DMS79 treated with DMSO at 0.1 percent for 48 hours (cell line): ENCODE measurements at places on chromosomes 5 and 9.

DNA sequence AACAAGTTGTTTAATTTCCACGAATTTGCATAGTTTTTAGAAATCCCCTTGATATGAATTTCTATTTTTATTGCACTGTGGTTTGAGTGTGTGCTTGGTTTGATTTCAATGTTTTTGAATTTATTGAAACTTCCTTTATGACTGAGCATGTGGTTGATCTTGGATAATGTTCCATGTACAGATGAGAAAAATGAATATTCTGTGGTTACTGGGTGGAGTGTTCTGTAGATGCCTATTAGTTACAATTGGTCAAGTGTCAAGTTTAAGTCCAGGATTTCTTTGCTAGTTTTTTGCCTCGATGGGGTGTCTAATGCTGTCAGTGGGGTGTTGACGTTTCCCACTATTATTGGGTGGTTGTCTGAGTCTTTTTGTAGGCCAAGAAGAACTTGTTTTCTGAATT is 319.5 kb upstream of the ACTBL2 start:
- DNase-seq = no peak

GRCh38 chr9:72858089-72858912 is 94.6 kb downstream of the ALDH1A1 start:
- no peak for DNase-seq

- no peak for DNase-seq
Measured at GRCh38 chr5:169291877-169292276, 9.1 kb downstream of the SLIT3 start.

DNA sequence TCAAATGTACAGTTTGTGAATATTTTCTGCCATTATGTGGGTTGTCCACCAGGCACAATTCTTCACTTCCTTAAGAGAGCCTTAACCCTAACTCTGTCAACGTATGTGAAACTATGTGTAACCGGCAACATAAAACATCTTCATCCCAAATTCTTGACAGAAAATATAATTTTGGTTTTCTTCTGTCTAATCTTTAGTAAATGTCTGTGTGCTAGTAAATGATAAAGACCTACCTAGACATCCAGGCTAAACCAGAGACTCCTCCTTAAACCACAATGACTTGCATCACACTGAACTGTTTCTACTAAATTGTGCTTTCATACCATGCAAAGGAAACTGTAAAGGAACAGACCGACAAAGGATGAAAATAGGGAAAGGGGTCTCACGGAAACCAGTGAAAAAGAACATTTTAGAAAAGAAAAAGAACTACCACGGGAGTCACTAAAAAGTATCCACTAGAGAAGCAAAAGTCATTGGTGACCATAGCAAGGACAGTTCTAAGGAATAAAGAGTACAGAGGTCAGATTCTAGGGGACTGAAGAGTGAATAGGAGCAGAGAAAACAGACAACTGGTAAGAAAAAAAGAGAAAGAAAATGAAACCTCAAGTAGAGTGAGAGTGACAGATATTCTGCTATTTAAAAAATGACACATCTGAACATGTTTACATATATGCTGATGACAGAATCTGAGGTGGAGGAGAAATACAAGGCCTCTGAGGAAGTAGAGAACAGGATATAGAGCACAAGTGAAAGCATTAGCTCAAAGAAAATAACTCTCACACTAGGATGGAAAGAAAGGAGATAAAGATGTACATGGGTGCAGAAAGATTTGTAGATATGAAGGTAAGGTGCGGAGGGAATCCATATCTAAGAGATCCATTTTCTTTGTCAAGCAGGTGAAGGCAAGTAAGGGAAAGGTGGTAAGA is 49.4 kb downstream of the FNIP1 start:
- DNase-seq = no peak

DNA sequence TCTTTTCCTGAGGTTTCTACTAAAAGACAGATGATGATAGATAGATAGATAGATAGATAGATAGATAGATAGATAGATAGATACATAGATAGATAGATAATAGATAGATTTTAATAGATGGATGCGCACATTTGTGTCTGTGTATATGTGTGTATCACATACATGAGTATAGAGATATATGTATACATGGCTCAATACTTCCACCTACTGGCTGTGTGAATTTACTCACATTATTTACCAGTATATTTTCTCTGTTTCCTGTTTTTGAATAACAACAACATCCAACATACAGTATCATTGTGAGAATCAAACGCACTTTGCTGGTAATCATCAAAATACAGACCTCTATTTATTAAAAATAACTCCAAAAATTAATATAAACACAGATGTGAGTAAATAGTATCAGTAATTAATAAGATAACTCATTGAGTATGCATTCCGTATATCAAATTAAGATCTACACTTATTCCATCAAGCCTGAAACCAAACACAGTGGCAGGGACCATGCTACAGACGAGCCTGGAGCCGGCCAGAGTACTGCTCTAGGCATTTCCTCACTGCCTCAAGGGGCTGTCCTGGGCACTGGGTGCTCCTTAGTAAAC is 338.0 kb downstream of the SEMA5A start:
- peak; percentile 37 for DNase-seq

DNA sequence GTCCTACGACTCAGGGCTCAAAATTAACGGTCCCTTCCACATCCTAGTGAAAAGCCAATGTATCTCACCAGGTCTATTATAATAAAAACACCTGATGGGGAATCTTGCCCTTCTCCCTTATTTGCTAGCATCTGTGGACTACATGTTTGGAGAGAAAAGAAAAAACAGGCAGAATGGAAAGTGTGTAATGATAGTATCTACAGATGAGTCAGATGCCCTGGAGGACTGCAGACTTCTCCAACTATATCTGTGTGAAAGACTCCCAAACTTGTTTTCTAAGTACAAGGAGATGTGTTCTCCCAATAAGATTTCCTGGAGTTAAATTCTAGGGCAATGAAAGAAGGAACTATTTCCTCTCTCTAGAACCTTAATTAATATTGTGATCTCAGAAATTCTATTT is 66.0 kb downstream of the FOXB2 start:
- no peak for DNase-seq

DNA sequence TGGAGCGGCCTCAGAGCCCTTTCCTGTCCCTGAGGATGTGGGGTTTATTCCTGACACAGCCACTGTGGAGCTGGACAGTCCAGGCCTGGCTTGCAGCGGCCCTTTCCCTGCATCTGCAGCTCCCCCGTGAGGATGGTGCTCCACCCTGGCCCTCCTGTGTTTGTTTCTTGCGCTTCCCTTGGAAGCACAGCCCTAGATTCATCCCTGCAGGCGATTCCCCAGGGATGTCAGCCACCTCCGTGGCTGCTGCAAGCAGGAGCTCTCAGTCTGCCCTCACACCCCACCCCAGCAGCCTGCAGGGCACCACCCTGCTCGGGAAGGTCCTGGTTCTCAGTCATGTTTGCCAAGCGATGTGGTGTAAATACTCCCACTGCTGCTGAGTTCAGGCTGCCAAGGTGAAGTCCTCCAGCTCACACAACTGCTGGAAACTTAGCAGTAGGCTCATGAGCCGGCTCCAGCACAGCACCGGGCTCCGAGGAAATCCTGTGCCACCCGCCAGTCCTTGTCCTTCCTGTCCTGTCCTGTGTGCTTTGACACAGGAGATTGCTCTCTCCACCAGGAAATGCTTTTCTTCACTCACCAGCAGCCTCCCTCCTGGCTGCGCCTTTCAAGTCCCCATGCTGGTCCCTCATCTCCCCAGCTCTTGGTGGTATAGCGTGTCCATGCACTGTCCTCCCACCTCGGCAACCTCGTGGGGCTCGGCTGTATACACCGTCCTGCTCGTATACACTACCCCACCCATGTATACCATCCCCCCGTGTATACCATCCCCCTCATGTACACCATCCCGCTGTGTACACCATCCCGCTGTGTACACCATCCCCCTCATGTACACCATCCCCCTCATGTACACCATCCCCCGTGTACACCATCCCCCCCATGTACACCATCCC is 16.2 kb downstream of the ROPN1L start:
- no peak for DNase-seq

DNA sequence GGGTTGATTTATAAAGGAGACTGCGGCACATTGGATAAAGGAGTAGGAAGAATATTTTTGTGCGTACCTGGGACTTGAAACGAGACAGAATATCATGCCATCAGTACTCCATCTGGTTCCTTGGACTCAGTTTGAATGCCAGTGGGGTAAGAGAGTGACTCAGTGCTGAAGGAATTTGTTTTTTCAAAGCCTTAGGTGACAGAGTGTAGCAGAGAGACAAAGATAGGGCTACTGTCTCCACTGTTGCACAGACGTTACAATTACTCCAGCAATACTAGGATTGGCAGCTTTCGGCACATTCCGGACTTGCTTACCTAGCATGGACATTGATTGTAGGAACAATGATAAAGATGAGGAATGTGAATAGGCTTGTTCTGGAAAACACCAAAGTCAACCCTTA is 250.7 kb downstream of the KCTD16 start:
- DNase-seq = no peak

DNA sequence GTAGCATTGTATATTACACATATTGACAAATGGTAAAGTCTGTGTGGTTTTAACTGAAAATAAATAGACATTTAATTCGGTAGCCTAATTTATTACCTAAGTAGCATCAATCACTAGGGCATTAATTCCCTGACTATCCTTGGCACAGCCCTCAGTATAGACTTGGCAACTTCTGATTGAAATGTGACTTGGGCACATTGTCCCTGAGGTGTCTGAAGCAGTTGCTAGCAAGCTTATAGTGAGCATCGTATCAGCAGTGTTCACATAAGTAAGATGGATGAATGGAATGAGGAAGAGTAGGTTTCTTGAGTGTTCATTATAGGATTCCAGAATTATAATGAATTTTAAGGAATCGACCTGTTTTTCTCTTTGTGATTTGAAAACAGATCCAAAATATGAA is 16.1 kb downstream of the LURAP1L start:
- DNase-seq = no peak

- DNase-seq = no peak
Measured at GRCh38 chr5:16590685-16591084, 26.1 kb downstream of the RETREG1 start.

DNA sequence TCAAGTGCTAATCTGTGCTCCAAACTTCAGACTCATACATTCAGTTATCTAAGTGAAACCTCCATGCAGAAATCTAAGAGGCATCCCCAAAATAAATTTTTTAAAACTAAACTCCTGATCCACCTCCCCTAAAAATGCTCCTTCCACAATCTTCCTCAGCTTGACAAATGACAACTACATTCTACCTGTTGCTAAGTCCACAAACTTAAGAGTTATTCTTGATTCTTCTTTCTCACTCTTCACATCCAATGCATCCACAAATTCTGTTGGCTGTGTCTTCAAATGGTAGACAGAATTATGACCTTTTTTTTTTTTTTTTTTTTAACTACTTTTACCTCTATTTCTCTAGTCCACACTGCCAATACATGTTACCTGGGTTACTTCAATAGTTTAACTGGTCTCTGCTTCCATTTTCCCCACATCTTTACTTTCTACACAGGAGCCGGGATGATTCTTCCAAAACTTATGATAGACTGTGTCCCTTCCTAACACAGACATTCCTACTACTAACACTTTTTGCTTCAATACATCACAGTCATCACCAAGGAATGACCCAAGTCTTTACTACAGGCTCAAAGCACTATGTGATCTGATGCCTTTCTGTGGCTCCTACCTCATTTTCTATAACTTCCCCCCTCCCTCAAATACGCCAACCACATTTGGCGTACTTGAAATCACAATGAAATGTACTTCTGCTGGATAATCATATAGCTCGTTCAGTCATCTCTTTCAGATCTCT is 143.6 kb downstream of the PDE4D start:
- no peak for DNase-seq

GRCh38 chr5:170307575-170308465 is 10.2 kb upstream of the LCP2 start:
- DNase-seq = no peak

- no peak for DNase-seq
Measured at GRCh38 chr9:128008171-128008570, 27.4 kb upstream of the EEIG1 start.

DNA sequence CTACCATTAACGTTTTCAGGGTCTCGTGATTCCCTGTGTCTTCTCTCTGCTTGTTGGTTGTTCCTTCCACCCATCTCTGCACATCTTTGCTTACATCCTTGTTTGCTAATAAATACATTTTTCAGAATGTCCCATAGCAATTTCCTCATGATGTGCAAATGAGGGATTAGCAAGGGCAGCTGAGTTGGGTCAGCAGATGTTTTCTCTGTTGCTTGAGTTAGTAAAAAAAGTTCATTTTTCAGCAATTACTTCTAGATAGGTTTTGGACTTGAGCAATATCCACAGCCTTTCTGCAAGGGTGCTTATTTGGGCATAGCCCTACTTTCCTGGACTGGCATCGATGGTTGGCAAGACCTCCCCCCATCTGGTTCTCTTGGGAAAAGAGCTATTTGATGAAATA is 4.8 kb upstream of the TNFSF15 start:
- no peak for DNase-seq

DNA sequence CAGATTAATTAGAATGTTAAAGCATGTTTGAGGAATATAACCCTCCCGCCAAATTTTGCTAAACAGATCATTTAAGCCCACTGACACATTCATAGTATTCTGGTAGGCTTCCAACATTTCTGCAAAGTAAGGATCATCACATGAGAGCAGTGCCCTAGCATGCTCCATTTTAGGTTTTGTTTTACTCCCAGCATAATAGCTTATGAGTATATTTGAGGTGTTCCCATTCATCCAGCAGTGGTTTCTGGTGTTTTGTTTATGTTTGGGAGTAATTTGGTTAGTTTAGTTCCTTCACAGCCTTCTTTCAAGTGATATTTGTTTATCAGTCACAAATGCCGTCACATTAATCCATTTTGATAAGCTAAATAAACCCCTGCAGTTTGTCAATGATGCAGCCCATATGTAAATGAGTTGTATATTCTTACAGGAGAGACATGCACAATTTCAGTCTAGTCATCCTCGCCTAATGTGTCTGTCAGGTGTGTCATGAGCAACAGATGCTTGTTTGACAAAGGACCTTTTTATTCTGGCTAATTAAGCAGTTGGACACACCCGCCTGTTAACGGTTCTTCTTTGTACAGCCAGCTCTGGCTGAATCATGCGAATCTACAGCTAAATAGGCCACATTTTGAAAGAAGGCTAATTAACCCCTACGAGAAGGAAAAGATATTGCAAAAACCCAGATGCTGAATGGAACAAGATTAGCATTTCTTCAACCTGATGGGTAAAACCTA is 124.4 kb downstream of the RFX3 start:
- DNase-seq = peak; percentile 35

GRCh38 chr9:108113596-108113995 is 624.0 kb upstream of the KLF4 start:
- DNase-seq = no peak

DNA sequence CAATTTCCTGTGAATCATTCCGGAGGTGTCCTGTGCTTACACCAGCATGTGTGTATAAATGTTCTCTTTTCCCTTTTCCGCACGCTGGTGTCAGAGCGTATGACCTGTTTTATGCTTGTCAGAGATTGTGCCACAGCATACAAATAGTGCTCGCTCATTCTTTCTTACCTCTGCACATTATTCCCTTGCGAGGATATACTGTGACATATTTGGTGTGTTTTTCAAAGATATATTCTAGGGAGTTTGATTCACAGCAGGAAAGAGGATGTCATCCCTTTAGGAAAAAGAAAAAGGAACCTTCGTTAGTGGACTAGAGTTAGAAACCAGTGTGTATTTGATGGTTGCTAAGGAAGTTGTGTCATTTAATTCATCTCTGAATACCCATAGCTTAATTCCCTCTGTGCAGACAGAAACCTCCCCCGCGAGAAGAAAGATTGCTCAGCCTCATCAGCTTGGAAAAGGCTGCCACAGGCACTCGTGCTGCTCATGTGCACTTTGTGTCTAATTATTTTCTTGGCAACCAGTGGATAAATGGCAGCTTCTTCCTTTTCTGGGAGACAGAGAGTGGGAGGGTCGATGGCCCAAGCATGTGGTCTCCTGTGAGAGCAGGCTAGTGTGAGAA is 14.7 kb upstream of the CCIN start:
- no peak for DNase-seq

GRCh38 chr9:129073404-129073803 is 7.5 kb upstream of the DOLPP1 start:
- DNase-seq = no peak
